ENCODE measurements at places on chromosomes 7 and 10.

GRCh38 chr10:13987446-13987845 lies 343.3 kb downstream of the FRMD4A start:
- DNase-seq, result no peak

GRCh38 chr7:27631391-27631790 lies 31.3 kb downstream of the HIBADH start:
- DNase-seq, result no peak

DNA sequence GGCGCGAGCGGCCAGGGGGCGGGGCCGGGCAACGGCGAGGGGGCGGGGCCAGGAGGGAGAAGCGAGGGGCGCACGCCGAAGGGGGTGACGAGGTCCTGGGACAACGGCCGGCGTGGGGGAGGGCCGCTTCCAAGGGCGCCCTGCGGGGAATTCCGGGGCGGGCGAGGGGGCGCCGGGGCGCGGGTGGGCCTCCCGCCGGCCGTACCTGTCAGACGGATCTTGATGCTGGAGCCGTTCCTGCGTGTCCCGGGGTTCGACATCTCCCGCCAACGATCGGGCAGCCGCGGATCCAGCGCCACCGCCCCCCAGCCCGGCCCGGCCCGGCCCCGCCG lies 421 bp downstream of the SMURF1 start:
- no peak for DNase-seq

DNA sequence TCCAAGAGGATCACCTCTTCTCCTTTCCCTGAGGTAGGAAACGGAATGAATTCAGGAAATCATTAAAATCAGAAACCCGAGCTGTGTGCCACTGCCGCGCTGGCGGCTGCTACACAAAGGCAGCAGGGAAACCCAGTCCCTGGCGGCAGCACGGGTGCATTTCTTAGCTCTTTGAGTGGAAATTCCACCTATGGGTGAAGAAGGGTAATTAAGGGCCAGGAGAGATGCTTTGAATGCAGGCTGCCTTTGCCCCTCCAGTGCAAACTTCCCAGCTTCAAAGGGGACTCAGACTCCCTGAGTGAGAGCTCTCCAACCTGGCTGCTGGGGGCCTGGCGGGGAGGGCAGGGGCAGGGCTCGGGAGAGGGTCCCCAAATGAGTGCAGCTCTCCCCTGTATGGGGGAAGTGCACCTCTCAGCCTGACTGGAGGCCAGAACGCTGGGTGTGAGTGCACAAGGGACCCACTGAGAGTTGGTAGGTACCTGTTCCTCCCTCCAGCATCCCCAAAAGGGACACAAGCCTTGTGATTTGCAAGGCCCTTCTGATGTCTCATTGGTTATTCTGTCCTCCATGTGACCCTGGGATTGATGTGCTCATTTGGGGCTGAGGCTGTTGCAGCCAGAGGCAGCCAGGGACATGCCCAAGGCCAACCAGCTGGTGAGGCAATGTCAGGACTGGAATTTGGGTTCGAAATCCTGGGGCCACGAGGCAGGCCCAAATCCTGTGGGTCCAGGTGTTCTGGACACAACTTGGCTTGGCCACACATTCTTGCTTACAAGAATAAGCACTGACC lies 16.3 kb upstream of the ZMIZ1 start:
- no peak for DNase-seq

- DNase-seq, result no peak
Observed at GRCh38 chr10:90306187-90306586, 551.7 kb downstream of the HTR7 start.

All from NT2/D1 (cell line).